Effector CD8-positive, alpha-beta T cell (primary cell): ENCODE measurements at places on chromosomes 11 and 22.

- DNase-seq = no peak
Measured at GRCh38 chr11:68997124-68997994, 15.7 kb downstream of the MRGPRF start.

- no peak for DNase-seq
Measured at GRCh38 chr22:31637447-31637890, 24.5 kb downstream of the PISD start.

GRCh38 chr11:89502301-89502700 is 11.1 kb upstream of the NOX4 start:
- DNase-seq = no peak

DNA sequence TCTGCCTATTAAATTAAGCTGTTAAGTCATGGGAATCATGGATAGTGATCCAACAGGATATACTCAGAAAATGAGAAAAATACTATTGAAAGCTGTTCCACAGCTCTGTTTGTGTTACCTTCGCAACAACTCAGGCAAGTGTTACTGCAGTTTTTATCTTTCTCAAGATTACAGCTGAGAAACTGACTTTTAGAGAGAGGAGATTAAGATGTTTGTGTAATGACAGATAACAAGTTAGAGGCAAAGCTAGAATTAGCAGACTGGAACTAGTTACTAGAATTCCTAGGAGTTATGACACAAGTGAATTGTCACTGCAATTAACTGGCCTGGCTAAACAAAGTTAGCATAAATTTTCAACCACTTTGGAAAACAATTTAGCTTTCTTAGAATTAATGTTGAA is 1.6 kb downstream of the SLN start:
- DNase-seq = no peak

DNA sequence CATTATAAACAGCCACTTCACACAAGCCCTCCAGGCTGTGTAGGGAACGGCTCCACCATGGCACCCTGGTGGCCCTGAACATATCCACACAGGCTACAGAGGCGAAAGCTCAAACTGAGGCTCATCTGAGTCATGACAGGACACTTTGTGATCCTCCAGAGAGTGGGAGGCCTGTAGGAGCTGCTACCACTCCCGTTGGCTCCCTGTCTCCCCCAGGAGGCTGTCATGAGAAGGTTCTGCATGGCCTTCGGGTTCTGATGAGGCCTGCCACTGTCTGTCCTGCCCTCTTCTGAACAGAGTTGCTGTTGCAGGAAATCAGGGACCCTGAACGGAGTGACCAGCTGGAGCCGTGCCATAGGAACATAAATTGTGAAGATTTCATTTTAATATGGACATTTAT is 23.8 kb upstream of the ALDH3B2 start:
- no peak for DNase-seq

DNA sequence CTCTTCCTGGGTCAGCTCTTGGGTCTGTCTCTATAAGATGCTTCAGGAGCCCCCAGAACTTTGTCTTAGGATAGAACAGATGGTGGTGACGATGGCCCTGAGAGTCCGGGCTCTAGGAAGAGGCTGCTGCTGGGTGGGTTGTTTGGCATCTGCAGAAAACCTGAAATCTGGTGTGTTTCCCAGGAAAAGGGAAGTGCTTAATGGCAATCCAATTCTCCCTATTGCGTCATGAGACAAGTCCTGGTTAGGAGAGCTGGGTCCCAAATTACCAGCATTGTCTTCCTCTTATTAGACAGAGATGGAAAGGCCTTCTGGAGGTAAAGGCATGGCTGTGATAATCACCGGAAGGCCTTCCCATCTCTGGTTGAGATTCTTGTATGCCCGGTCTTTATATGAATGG is 48.9 kb upstream of the GRAMD1B start:
- DNase-seq = no peak

DNA sequence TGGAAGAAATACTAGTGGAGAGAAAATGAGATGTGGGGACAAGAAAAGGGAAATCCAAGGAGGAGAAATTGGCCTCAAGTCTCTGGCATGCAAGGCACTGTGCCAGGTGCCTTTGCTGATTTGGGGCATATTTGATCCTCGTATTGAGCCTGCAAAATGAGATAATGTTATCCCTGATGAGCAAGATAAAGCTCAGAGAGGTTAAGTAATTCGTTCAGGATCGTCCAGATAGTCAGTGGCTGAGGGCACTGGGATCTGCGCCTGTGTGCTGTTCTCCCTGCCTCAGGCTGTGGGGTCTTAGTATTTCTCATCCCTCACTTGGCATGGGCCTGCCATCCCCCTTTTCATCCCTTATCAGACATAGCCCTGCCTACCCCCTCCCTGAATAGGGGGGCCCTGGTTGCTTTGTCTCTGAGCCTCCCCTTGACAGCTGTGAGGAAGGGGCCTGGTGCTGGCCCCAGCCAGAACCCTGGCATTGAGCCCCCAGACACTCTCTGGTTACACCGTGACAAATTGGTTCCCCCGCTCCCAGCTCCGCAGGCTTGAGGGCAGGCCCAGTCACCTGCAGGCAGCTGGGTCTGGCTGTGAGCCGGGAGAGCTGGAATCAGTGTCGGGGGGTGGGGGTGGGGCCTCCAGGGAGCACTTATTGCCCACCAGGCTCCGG is 85.7 kb downstream of the NECTIN1 start:
- DNase-seq = no peak

DNA sequence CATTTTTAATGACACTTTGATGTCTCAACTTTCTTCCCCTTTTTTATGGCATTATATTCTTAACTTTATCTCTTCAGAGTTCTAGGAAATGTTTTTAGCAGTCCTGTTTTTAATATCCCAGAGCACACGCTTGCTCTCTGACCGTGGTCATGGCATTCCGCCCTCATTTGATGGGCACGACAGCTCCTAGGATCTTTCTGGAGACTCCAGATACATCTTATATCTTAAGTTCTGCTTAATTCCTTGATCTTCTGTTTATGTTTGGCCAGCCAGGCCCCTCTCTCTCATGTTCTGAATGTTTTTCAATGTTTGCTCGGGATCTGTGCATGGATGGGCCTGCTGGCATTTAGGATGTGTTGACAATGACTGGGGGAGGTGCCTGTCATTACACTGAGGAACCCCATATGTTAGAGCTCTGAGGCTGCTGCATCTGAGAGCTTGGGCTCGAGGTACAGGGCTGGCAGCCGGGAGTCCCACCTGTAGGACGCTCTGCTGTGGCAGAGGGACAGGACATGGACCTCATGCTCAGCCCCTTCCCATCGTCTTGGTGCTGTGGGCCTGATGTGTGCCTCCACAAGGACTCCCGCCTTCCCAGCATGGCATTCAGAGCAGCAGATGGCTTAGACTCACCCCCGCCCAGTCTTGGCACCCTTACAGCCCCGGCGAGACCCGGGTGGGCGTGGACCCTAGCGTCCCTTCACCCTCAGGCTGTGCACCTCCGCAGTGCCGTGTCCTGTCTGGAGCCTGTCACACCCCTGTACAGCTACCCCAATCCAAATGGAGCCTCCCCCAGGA is 75.0 kb downstream of the CDKN1C start:
- DNase-seq = no peak

GRCh38 chr11:76155500-76156227 is 50.6 kb downstream of the WNT11 start:
- DNase-seq = no peak

DNA sequence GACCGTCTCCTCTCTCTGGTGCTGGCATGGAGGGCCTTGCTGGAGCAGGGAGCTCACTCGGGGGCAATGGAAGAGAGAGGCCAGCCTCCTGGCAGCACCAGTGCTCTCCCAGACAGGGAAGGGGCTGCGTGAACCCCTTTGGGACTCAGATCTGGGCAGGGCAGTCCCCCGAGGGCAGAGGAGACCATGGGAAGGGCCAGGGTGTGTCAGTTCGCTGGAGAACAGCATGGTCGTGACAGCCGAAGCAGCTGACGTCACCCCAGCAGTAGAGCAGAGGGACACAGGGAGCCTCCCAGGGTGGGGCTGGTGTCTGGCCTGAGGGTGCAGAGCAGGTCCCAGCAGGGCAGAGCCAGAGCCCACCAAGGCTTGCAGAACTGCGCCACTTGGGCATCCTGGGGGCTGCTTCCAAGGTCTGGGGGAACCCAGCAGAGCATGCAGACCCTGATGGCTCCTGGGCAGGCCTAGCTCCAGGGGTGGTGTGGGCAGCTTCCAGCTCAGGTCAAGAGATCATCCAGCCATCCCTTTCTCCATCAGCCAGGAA is 71.0 kb upstream of the KCNQ1OT1 start:
- no peak for DNase-seq

DNA sequence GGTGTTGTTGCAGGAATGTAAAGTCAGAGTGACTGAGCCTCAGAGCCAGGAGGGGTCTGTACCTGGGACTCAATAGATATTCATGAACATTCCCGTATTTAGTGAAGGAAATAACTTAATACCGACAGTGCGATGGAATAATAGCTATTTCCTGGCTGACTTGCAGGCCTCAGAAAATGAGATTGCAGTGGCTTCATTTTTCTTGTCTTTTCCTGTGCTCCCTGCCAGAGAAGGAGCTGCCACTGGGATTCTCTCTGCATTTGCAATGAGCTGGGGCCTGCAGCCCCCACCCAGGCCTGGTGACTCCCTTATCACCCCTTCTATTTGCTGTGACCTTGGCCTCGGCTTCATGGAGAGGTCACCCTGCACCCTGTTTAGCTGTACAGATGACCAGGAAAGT is 173.4 kb downstream of the MIAT start:
- DNase-seq = no peak

- no peak for DNase-seq
Measured at GRCh38 chr11:65817312-65817834, 16.4 kb upstream of the SNX32 start.

DNA sequence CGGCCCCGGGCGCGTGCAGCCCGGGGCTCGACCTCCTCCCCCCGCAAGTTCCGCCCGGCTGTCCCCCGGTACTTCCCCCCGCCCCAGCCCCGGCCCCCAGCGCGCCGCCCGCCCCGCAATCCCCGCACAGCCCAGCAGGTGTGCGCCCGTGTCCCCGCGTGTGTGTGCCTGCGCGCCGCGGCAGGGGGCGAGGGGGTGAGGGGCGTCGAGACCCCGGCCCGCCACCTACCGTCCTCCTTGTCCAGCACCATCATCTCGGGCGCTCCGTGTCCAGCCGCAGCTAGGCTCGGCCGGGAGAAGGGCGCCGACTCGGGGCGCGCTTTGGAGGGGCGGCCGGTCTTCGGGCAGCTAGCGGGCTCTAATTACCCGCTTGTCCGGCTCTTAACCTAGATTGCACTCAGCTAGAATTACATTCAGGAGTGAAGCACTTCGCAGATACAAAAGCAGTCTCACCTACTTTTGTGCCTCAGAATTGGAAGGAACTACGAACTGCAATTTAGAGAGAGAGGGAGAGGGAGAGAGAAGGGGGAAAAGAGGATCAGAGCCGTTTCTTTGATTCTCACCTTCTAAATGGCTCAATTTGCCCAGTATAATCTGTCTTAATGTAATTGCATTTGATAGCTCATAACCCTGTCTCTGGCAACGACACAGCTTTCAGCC is 439 bp downstream of the LMO1 start:
- no peak for DNase-seq

GRCh38 chr11:119206511-119207414 is 624 bp downstream of the CBL start:
- peak; percentile 41 for DNase-seq

DNA sequence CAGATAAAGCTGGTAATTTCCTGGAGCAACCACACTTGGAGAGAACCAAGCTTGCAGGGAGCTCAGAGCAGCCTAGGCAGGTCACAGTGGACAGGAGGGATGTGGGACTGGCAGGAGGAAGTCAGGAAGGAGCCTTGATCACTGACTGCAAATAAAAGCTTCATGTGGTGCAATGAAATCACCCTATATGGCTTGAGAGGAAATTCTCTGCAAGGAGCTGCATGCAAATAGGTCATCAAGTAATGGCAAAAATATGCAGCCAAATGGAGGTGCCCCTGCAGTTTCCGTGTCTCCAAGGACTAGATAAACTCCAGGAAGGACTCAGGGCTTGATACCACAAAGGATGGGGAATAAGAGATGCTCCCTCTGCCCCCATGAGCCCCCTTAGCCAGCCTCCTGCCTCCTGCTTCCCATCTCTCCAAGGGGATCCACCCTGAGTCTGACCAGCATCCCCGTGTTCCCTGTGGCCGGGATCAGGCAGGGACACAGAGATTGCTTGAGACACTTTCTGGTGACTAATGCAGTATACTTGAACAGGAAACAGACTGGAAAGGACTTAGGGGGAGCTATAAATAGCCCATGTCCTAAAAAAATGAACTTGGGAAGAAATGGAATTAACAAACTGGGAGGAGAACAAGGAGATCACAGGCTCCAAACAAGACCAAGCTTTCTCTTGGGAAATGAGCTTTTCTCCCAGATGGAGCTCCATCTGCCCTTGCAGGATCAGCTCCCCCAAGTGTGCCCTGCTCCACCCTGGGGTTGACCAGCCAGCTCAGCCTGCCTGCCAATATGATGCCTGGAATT is 23.9 kb upstream of the MICAL2 start:
- DNase-seq = no peak

DNA sequence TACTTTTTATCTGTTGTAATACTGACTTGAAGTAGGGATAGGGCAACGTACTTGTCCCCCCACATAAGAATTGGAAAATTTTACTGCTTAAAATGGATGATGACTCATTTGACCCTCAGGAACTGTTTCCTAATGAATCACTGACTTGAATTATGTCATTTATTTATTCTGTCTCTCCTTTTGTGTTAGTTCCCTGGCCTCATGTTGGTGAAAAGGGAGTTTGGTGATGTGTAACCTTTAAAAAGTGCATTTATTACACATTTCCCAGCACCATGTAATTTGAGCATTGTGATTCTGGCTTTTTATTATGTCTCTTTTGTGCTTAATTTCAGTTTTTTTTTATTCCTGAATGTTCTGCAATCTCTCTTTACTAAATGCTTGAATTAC is 20.3 kb upstream of the PGM2L1 start:
- no peak for DNase-seq

DNA sequence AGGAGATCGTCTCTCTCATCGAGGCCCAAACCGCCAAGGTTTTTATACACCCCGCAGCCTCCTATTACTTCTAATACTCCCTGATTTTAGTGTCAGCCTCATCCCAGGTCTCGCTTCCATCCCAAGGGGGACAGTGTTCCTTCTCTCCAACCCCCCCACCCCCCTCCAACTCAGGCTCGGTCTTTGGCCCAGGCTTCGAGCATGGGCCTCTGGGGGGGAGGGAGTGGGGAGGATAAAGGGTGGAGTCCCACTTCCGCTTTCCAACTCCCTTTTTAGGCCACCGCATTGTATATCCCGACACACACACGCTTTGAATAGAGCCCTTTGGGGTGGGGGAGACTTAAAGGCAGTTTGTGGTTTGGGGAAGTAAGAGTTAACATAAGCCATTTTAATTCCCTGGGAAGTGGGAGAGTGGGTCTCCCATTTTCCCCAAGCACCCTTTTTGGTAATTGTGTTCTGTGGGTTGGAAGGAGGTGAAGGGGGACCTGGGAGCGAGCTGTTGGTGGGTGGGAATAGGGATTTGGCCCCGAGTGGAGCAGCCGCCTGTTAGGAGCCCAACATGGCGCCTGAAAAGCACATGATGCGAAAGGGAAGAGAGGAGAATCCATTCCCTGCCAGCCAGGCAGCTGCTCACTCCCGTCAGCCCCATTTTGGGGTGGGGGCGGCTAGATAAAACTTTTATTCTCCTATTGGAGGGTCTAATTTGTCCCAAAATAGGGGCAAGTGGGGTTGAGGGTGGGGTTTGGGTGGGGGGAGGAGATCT is 844 bp downstream of the PCF11 start:
- DNase-seq = peak; percentile 33
